Body of pancreas (tissue), 4 donors: ENCODE measurements at places on chromosomes 5 and 9.

DNA sequence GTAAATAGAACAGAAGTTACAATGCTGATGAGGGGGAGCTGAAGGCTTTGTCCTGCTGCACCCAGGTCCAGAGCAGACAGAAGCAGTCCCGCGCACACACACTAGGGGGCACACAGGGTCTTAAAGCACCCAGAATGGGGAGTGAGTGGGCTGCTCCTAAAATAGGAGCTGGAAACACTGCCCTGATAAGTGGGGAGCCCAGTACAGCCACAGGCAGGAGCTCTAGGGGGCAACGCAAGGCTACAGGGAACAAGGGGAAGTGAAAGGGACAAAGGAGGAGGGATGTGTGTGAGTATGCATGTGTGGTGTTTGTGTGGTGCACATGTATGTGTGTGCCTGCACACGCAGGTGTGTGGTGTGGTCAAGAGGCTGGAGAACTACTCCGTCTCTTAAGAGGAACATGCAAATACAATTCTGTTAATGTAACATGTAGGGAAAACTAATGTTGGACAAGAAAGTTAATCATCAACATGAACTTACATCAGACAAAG is 191.5 kb downstream of the ROR2 start:
- no peak for DNase-seq

DNA sequence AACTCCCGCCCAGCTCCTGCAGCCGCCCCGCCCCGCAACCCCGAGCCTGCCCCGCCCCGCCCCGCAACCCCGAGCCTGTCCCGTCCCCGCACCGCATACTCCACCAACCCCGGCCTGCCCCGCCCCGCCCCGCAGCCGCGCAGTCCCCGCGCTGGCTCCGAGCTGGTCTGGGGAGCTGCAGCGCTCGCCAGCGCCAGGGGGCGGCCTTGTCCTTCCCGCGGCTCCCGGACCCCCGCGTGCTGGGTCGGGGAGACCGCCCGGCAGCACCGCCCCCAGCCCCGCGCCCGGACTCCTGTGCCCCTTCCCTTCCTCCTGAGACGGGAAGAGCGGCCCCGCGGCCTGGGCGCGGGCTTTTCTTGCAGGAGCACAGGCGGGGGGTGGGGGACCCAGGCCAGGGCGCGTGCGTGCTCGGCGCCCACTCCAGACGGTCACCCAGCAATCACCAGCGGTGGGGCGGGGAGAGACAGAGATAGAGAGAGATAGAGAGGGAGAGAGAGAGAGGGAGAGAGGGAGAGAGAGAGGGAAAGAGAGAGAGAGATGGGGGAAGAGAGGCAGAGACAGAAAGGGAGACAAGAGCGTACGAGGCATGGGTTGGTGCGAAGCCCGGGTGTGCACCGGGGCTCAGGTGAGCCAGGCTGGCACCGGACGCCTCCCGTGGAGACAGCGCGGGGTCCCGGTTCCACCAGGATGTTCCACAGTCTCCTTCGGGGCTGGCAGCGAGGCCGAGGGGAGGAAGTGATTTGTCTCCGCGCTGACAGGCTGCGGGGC is 14.7 kb upstream of the TMEM250 start:
- peak; percentile 44 for DNase-seq

- DNase-seq: no peak
Observed at GRCh38 chr5:131212471-131213021, 41.8 kb downstream of the LYRM7 start.

DNA sequence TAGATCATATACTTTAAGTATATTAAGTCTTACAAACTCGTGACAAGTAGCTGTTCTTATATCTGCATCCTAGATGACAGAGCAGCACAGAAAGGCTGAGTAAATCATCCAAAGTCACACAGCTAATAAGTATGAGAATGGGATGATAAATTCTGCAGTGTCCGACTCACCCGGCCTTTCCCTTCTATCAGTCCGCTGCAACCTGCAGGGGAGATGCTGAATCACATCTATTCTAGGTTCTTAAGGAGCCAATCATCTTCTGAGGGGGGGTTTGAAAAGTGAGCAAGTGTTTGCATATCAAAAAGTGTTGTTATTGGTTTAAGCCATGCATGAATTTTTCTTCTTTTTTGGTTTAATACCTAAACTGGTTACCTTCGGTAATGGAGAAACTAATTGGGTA is 38.9 kb downstream of the ADAMTS16 start:
- no peak for DNase-seq

GRCh38 chr5:112294126-112294525 is 125.0 kb downstream of the EPB41L4A start:
- no peak for DNase-seq

DNA sequence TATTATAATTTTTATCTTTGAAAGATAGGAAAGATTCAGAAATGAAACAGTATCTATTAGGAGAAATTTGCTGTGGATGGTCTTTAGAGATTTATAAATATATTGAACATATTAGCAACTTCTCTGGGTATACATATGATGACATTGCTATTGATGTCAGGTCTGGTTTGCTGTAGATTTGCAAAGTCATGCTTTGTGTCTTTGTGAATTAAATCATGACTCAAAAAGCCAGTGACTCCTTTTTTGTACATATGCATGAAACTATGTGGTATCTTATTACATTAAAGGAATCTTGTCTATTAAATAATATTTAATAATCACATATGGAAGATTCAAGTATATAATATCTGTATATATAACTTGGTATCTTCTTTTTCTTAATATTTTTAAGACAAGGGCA is 141.9 kb downstream of the ST8SIA4 start:
- DNase-seq: no peak

- no peak for DNase-seq
Observed at GRCh38 chr5:51043745-51044144, 339.5 kb upstream of the ISL1 start.
